ENCODE measurements at places on chromosomes 6 and 20.

- no peak for DNase-seq
These were observed 5.9 kb upstream of the CPXM1 start for GRCh38 chr20:2806351-2806701.

DNA sequence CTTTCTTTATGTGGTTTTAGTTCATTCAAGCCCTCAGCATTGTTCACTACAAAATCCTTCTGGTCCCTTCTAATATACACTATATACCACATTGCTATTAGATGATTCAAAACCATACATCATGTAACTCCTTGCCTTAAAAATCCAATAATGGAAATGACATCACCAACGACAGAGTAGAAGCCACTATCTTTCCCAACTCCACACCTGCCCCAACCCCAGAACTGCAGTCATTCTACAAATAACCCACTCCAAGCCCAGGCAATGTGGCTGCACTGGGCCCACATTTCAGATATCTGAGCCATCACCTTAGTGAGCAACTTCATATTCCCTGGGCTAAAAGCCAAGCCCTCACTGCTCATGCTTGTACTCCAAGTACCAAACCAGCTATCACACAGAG lies 22.6 kb upstream of the RUNX2 start:
- peak; percentile 9 for DNase-seq

DNA sequence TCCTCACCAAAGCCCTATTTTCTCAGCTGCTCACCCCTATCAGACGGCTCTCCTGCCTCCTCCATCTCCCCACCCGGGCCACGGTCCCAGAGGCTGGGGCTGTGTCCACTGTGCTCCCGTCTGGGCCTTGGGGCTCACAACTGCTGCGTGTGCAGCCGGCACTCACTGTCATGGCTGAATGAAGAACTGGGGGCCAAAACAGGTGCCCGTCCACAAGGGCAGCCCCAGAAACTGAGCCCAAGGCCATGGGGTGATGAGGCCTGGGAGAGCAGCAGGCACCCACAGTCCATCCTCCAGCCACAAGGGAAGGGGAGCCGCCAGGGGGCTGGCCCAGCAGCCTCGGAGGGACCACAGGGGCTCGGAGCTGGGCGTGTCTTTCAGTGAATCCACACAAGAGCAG lies 159.5 kb downstream of the DLL1 start:
- no peak for DNase-seq

DNA sequence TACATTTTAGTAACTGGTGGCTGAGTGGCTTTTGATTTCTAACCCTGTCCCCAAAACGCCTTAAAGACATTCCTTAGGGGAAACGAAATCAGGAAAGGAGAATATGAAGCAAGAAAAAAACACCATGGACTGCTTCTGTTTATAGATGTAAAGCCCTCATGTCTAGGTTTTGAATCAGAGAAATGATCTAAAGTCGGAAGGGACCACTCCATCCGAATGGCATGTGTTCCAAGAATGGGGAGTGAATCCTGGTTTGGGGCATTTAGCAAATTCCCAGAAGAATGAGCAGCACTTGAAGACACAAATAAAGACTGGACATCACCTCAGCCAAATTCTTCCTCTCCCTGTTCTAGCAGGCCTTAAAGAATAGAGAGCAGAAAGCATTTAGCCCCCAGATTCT lies 65.6 kb downstream of the CAP2 start:
- peak; percentile 72 for DNase-seq

DNA sequence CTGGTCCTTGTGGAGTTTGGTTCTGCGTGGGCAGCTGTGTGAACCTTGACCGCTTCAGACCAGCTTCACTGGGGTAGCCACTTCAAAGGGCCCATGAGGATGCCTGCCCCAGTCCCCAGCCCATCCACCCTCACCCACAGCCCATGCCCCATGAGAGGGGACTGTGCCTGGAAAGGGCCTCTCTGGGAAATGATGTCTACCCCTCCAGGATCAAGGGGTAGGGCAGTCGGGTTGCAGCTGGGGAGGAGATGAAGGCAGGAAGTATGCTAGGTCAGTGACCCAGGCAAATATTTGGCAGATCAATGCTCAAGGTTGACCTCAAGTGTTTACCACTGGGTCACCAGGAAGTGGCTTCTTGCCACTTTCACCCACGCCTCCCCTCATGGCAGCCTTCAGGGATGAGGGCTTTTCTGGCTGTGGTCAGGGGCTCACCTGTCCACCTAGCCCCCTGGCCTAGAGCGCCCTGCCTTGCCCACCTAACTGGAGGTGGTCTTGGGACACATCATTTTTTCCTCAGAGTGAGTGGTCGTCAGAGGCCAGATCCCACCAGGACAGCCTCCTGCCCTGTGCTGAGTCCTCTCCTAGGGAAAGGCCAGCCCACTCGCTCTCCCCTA lies 109.5 kb downstream of the SNX5 start:
- no peak for DNase-seq

DNA sequence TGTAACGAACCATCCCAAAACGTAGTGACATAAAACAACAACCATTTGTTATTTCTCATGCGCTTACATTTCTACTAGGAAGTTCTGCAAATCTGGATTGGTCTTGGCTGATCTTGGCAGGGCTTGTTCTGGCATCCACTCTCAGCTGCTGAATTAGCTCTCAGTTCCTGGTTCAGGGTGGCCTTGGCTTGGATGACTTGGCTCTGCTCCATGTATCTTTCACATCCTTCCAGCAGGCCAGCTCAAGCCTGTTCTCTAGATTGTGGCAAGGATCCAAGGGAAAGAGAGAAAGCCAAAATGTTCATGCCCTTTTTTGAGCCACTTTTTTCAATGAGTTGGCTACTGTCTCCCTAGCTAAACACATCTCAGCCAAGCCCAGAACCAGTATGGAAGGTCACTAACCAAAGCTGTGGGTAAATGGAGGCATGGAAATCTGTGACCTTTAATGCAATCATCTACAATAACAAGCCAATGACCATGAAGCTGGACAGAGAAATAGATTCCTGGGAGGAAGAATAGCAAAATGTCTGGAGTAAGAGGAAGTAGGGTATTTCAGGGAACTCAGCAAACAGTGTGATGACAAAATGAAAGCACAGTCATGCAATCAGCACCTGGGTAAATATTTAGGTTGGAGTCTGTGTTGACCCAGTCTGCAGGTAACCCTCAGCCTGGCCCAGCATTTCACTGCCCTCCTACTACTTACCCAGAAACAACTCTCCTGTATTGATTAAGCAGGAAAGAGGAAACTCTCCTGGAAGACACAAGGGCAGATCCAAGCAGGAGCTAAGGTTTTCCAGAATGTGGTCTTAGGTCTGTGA lies 32.7 kb upstream of the SNAP25 start:
- DNase-seq, result no peak

DNA sequence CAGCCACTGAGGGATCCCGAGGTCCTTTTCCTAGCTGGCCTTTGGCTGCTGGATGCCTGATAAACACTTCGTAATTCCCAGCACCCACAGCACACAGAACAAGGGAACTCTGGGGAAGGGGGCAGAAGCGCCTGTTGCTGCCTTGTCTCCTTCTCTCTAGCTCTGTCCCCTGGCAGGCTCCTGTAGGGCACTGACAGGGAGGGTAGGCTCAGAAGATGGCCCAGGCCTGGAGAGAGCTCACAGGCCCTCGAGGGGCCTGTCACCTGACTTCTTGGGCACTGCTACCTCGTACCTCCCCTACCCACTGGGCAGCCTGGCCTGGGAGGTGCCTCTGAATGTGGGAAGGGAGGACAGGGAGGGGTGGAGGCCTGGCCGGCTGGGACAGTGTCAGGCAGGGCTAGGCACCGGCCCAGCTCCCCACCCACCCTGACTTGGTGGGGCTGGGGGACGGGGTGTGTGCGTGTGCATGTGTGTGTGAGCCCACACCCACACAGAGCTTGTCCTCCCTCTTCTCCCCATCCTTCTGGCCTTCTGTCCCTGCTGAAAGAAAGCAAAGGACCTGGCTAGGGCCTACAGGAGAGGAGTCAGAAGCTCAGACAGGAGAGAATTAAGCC lies 18.1 kb downstream of the C6orf132 start:
- DNase-seq, result no peak

GRCh38 chr6:129575378-129576118 lies 134.4 kb downstream of the ARHGAP18 start:
- DNase-seq, result peak; percentile 72

Data from EL (cell line).